Tongue (tissue), 3 donors: ENCODE measurements at places on chromosomes 11 and 22. TPM values are rescaled to one million over a fixed set of nuclear protein-coding genes. Genes with fewer than 3 reads are reported as not detected.

- DNase-seq, result no peak
Measured at GRCh38 chr11:579830-580601, 3.7 kb downstream of the PHRF1 start.

Gene C11orf87
- not detected for total RNA-seq

Gene VPS11
- total RNA-seq, result 29.7 TPM

Gene OR52I2
- not detected for total RNA-seq
